ENCODE measurements at places on chromosomes 1 and 21. TPM values are rescaled to one million over a fixed set of nuclear protein-coding genes. Genes with fewer than 3 reads are reported as not detected.
A peak's percentile ranks its signal among the peaks of the same experiment; 100 is the strongest.

RGSL1 gene
- not detected for total RNA-seq

PLK3 gene
- total RNA-seq, result 15.3 TPM

- H3K36me3 ChIP-seq, result no peaks in the 10 kb centered on the region
- no peak overlapping the region for H3K27ac ChIP-seq
- peaks cover 20% of the 10 kb centered on the region for H3K27me3 ChIP-seq
These were observed 9.6 kb downstream of the DUSP23 start for GRCh38 chr1:159790237-159790917.

GRCh38 chr1:220182656-220183055 is 88.7 kb downstream of the IARS2 start:
- no peak overlapping the region for H3K4me3 ChIP-seq
- no peaks in the 10 kb centered on the region for H3K27me3 ChIP-seq
- DNase-seq, result peak; percentile 19

- no peaks in the 10 kb centered on the region for H3K4me1 ChIP-seq
- no peak overlapping the region for H3K4me3 ChIP-seq
- no peaks in the 10 kb centered on the region for H3K36me3 ChIP-seq
- no peak overlapping the region for H3K27ac ChIP-seq
These were observed 268.0 kb downstream of the ATG4C start for GRCh38 chr1:63051886-63052285.

DNA sequence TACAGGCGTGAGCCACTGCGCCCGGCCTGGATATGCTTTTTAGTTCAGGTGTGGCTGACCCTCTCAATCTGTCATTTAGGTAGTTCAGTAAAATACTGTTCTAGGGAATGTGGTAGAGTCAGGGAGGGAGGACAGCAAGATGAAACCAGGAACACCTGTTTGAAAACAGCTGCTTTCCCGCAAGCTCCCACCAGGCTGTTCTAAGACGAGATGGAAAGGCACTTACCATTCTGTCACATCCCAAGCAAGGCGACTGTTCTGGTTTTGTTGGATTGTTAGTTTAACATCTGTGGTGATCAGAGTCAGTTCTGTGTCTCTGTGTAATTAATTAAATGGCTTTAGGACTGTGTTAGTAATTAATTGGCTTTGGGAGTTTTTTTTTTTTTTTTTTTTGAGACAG is 2.9 kb downstream of the CHAF1B start:
- DNase-seq, result no peak
- peaks cover 4% of the 10 kb centered on the region for H3K4me1 ChIP-seq
- H3K27ac ChIP-seq, result no peak overlapping the region
- peaks cover 2% of the 10 kb centered on the region for H3K36me3 ChIP-seq
- no peak overlapping the region for H3K4me3 ChIP-seq
- H3K27me3 ChIP-seq, result no peaks in the 10 kb centered on the region

All from IMR-90 (cell line).